ENCODE measurements at places on chromosomes 6 and 20.

DNA sequence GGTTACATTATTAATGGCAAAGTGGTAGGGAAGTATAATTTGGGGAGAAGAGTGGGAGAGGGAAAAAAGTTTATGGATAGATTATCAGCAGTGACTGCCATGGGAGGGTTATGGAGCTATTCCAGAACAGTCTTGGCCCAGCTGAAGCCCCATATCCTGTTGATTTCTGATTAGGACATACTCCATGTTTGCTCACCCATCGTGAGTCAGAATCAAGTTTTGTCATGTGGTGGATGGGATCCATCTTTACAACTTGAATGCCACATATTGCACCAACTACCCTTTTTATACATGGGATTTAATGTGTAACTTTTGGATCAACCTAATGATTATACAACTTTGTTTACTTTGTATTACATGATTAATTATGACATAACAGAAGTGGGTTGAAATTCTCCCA lies 217.0 kb downstream of the HAO1 start:
- no peak for DNase-seq

GRCh38 chr20:1697592-1697991 lies 40.0 kb upstream of the SIRPG start:
- no peak for DNase-seq

DNA sequence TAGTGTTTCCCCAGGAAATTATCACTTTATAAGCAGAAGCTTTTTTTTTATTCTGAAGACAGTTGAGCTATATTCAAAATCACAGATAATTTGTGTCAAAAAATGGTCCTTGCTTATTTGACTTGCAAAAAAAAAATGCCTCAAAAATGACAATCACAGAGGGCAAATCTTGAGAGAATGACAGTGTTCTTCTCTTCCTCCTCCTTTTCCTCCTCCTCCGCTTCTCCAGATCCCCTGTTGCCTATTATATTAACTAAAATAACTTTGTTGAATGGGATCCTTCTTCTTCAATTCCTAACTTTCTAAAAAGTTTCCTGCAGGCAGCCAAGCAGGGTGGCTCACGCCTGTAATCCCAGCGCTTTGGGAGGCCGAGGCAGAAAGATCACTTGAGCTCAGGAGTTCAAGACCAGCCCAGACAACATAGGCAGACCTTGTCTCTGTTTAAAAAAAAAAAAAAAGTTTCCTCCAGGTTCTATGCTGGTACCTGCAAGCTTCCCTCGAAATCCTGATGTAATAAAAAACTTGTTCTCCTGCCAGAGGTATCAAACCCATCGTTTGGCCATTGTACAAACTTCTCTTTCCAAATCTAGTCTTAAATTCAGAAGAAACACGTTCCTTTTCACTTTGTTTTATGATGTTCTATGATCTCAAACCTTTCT lies 128.6 kb downstream of the IPCEF1 start:
- no peak for DNase-seq

GRCh38 chr6:53568776-53569616 lies 24.1 kb upstream of the GCLC start:
- DNase-seq: no peak

DNA sequence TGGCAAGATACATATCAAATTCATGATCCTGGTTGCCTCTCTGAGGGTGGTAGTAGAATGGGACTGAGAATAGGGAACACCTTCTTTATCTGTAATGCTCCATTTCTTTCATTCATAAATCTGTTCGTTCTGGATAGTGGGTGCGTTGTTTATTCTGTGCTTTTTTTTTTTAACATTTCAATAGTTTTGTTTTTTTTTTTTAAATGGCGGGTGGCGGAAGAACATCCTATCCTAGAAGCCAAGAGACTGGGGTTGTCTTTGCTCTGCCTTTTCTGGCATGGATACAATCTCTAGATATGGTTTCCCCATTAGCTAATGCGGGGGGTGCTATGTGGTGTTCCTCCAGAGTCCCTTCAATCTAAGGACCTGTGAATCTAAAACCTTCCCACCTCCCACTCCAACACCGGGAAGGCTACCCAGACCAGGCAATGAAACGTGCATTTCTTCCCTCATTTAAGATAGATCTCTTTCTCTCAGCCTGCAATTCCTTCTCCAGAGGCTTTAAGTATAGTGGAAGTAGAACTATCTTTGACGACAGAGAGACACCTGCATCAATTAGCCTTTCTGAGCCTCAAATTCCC lies 883 bp upstream of the CCDC28A start:
- no peak for DNase-seq

DNA sequence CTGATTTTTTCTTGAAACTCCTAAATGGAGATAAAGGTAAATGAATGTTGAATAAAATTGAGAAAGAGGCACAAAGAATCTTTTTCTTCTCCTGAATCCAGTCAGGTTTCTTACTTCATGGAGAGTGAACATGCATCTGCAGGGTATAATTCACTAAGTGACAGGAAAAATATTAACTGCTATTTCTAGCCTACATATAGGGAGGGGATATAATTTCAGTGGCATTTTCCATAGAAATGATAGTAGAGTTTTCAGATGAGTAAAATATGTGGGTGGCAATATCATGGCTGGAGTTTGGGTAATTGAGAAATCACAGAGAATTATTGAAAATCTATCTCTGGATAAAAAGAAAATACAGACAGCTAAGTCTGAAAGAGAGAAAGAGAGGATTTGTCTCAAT lies 1227.0 kb upstream of the GJE1 start:
- no peak for DNase-seq

GRCh38 chr6:43916924-43917877 lies 147.2 kb downstream of the VEGFA start:
- DNase-seq: no peak

- DNase-seq: no peak
These were observed 115.1 kb downstream of the MAN1A1 start for GRCh38 chr6:119234457-119234856.

GRCh38 chr6:112330071-112330878 lies 16.9 kb upstream of the RFPL4B start:
- DNase-seq: no peak

DNA sequence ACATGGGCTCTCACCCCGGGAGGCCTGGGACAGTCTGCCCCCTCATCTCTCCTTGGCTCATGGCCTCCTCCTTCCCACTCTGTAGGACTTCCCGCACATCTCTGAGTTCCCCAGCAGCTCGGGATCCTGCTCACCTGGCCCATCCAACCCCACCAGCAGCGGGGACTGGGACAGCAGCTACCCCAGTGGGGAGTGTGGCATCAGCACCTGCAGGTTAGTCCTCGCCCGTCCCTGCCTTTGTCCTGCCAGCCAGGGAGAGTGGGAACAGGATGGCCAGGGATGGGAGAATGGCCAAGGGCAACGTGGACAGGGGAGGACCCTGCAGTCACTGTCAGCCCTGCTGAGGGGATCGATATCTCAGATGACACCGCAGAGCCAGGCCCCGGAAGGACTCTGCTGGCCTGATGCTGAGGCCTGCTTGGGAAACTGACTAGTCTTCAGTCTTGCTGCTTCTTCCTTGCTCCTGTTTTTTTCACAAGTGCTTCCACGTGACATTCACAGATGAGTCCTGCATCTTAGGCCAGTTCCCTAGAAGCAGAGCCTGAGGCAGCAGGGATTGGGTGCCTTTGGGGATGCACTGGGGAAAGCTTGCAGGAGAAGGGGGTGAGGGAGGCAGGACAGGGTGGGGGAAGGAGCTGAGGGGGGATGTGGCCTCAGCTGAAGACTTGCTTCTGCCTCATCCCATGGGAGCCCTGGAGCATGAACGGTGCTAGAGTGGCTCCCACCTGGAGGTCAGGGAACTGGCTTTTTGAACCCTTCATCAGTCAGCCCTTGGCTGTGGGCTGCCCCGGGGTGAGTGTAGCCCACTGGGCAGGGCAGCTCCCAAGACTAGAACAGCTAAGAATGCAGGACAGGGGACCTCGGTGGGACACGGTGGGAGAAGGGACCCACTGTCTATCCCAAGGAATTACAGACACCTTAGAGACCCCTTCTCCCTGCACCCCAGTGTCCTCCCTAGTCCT lies 120.1 kb downstream of the JPH2 start:
- peak; percentile 59 for DNase-seq

DNA sequence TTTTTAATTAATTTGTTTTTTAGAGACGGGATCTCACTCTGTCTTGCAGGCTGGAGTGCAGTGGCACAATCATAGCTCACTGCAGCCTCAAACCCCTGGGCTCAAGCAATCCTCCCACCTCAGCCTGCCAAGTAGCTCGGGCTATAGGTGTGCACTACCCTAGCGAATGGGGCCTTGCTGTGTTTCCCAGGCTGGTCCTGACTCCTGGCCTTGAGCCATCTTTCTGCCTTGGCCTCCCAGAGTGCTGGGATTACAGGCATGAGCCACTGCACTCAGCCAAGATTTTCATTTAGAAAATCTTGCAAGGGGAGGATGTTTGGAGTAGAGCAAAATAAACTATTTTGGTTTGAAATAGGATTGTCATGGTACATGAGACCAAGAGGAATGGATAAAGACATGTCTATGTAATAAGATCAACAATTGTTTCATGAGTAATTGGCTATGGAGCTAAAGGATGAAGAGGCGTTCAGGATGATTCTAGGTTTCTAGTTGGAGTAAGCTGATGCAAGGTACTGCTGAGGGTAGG lies 237.8 kb downstream of the UST start:
- DNase-seq: no peak

Data from type B pancreatic cell (in vitro differentiated cells).